ENCODE measurements at places on chromosomes 16 and 17. TPM values are rescaled to one million over a fixed set of nuclear protein-coding genes. Genes with fewer than 3 reads are reported as not detected.
A peak's percentile ranks its signal among the peaks of the same experiment; 100 is the strongest.

GRCh38 chr17:17134957-17135333 is 71.2 kb downstream of the PLD6 start:
- no peak overlapping the region for H3K27ac ChIP-seq
- DNase-seq: no peak
- no peaks in the 10 kb centered on the region for H3K27me3 ChIP-seq
- H3K4me3 ChIP-seq: no peak overlapping the region

- H3K4me1 ChIP-seq: no peaks in the 10 kb centered on the region
- no peak overlapping the region for H3K27ac ChIP-seq
- peaks cover 52% of the 10 kb centered on the region for H3K36me3 ChIP-seq
- no peak overlapping the region for H3K4me3 ChIP-seq
Observed at GRCh38 chr17:8503807-8504206, 68.1 kb downstream of the NDEL1 start.

DNA sequence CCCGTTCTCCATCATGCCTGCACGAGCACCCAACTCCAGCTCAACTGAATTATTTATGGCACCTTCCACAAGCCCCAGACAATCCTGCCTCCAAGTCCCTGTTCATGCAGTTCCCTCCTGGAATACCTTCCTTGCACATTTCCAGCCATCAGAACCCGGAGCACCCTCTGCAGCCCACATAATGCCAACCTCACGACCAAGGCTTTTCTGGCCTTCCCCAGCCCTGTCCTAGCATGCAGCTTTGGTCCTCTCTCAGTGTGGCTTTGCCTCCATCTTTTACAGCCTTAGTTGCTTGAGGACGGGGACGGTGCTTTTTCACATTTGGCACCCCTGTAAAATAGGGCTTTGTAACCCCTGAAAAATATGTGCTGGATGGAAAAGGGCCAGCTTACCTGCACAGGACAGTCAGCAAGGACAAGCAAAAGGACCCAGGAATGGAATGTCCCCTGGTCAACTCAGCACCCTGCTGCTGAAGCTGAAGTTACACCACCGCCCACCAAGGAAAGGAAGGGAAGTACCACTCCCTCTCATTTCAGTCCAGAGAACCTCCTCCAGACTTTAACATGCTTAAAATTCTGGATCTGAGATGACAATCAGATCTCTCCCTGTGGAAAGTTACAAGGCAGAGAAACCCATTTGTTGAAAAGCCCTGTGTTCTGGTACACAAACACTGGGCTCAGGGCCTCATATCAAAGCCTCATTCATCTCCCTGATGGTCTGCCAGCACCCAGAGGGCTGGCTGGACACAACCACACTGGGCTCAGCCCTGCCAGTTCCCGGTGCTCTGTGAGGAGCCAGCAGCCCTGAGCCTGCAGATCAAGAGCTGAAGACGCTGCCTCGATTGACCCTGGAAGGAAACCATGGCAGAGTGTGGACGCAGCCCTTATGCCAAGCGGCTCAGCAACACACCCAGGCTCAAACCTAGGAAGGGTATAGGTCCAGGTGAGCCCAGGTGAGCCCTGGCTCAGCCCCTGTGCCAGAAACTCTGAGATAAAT is 2.9 kb downstream of the SLC39A11 start:
- H3K27me3 ChIP-seq: no peaks in the 10 kb centered on the region
- H3K36me3 ChIP-seq: peaks cover 18% of the 10 kb centered on the region
- peak overlapping the region; percentile 31 for H3K27ac ChIP-seq
- peaks cover 31% of the 10 kb centered on the region for H3K4me1 ChIP-seq

GRCh38 chr16:69939821-69940585 is 11.1 kb upstream of the CLEC18A start:
- peaks cover 24% of the 10 kb centered on the region for H3K36me3 ChIP-seq
- no peak overlapping the region for H3K4me3 ChIP-seq
- no peak for DNase-seq
- H3K27ac ChIP-seq: no peak overlapping the region
- peaks cover 8% of the 10 kb centered on the region for H3K4me1 ChIP-seq

DNA sequence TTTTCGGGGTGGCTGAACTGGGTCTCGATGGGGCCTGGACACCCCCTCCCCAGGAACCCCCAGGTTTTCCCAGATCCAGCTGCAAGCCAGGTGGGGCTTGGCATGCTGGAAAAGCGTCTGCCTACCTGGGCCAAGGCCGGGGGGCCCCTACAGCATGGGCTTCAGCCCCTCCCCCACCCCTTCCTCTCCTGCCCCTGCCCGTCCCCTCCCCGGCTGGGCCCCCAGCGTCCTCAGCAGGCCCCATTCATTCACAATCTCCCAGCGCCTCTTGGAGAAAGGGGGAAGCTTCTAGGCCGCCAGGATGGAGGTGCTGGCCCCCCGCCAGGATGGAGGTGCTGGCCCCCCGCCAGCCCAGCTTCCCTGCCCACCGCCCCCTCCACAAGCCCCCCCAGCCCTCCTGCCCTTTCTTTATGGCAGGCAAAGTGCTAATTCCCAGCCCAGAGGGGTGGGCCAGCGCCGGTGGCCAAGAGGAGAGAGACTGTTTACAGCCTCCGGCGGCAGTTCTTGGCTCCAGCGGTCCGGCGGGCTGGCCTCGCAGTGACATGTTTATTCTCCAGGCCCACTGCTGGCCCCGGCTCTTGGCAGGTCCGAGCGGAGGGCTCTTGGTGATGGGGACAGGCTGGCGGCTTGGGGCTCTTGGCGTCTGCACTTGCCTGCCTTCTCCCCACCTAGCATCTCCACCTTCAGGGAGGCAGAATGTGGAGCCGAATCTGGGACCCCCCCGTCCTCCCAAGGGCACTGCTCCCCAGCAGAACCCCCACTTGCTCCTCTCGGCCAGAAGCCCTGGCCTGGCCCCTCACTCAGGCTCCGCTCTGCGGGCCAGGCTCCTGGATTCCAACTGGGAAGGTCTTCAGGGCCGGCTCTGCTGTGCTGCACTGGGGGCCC is 94.4 kb upstream of the CIBAR2 start:
- H3K36me3 ChIP-seq: no peaks in the 10 kb centered on the region
- DNase-seq: no peak
- H3K4me1 ChIP-seq: peaks cover 74% of the 10 kb centered on the region
- H3K27ac ChIP-seq: no peak overlapping the region
- H3K27me3 ChIP-seq: no peaks in the 10 kb centered on the region

DNA sequence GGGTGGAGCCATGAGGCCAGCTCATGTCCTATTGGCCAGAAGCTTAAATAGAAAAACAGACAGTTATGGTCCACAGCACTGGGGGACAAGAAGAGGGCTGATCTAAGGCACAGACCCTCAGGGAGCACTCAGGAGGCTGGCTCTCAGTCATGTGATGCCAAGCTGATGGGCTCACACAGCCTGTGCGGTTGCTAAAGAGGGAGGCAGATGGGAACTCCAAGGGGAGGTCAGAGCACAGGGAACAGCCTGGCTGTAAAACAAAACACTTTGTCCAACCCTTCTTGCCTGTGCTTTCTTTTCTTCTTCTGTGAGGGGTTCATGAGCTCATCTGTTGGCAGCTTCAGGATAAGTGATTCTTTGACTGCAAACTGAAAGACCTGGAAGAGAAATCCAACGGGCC is 27.2 kb downstream of the CNTNAP1 start:
- no peaks in the 10 kb centered on the region for H3K27me3 ChIP-seq
- H3K36me3 ChIP-seq: peaks cover 64% of the 10 kb centered on the region
- no peaks in the 10 kb centered on the region for H3K4me1 ChIP-seq
- no peak overlapping the region for H3K27ac ChIP-seq
- H3K4me3 ChIP-seq: no peak overlapping the region

DNA sequence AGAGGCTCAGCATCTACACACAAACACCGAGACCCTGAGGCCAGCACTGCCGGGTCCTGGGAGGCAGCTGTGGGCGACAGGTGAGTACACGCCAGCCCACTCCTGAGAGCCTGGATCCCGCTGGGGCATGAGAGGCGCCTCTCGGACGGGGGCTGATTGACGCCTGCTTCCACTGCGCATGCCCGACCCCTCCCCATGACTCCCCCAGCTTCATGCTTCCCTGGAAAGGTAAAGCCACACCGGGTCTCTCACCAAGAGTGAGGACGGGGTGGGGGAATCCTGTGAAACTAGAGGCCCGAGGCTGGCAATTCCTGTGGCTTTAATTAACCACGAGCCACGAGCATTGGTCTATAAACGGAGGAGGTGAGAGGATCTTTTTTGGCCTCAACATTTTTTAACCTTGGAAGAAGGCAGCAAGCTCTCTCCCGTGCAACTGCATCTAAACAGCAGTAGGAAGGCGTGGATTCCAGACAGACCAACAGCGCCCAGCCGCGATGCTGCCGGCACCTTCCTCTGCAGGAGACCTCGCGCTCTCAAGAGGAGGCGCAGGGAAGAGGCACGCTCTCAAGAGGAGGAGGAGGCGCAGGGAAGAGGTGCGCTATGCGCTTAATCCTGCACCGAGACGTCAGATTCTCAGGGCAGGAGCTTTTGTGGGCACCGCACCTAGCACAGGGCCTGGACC is 71.8 kb upstream of the METRNL start:
- no peak overlapping the region for H3K4me3 ChIP-seq
- peaks cover 11% of the 10 kb centered on the region for H3K4me1 ChIP-seq
- no peaks in the 10 kb centered on the region for H3K27me3 ChIP-seq
- H3K27ac ChIP-seq: no peak overlapping the region
- no peak for DNase-seq
- H3K36me3 ChIP-seq: peaks cover 6% of the 10 kb centered on the region

The PPP1R1B gene
- total RNA-seq: 4.5 TPM

GRCh38 chr17:16217002-16217635 is at the start of gene PIGL:
TSS of gene PIGL (plus strand) at chr17:16217210. CDS start at chr17:16217227, 17 bp downstream.
- H3K27ac ChIP-seq: peak within 1 kb of the TSS; percentile 96
- peak within 1 kb of the TSS; percentile 95 for H3K4me3 ChIP-seq
- peaks cover 42% of the 10 kb centered on the region for H3K4me1 ChIP-seq
- DNase-seq: peak; percentile 93
- no peaks in the 10 kb centered on the region for H3K27me3 ChIP-seq
- H3K36me3 ChIP-seq: no peaks in the 10 kb centered on the region

The CMTM2 gene
- total RNA-seq: not detected

DNA sequence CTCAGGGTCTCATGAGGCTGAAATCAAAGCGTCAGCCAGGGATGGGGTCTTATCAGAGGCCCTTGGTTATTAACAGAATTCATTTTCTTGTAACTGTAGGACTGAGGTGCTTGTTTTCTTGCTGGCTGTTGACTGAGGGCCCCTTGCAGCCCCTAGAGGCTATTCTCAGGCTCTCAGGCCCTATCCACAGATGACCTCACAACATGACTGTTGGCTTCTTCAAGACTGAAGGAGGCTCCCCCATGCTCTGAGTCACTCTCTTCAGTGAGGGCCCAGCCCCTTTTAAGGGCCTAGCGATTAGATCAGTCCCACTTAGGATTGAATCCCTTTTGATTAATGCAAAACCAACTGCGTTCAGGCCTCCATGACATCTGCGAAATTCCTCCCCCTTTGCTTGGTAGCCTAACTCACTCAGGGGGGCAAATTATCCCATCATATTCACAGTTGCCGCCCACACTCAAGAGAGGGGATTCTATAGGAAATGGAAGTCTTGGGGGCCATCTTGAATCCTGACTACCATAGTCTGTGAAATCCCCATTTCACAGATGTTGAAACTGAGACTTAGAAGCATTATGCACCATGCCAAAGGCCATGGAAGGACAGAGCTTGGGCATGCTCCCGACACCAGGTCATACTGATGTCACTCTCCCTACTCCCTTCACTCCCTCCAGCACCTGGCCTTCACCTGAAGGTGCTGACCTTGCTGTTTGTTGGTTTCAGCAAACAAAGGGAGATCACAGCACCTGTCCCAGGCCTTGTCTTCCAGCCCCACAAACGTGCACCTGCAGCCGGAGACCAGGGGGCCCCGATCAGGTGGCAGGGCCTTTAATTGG is 592.3 kb downstream of the MAF start:
- H3K27ac ChIP-seq: no peak overlapping the region
- H3K36me3 ChIP-seq: no peaks in the 10 kb centered on the region

The GDPD1 gene
- total RNA-seq: 3.3 TPM

GRCh38 chr16:87493608-87494280 is 920 bp upstream of the ZCCHC14 start:
- H3K27me3 ChIP-seq: no peaks in the 10 kb centered on the region
- H3K27ac ChIP-seq: peak overlapping the region; percentile 79
- no peaks in the 10 kb centered on the region for H3K36me3 ChIP-seq
- peaks cover 39% of the 10 kb centered on the region for H3K4me1 ChIP-seq
- H3K4me3 ChIP-seq: peak overlapping the region; percentile 82

GRCh38 chr17:55093353-55093752 is 124.8 kb downstream of the STXBP4 start:
- DNase-seq: no peak
- H3K4me3 ChIP-seq: no peak overlapping the region
- no peaks in the 10 kb centered on the region for H3K27me3 ChIP-seq
- peaks cover 19% of the 10 kb centered on the region for H3K4me1 ChIP-seq
- H3K27ac ChIP-seq: peak overlapping the region; percentile 48
- no peaks in the 10 kb centered on the region for H3K36me3 ChIP-seq

The CD300H gene
- total RNA-seq: not detected

- H3K36me3 ChIP-seq: no peaks in the 10 kb centered on the region
- H3K4me3 ChIP-seq: no peak overlapping the region
- no peaks in the 10 kb centered on the region for H3K4me1 ChIP-seq
- no peak overlapping the region for H3K27ac ChIP-seq
- no peak for DNase-seq
- no peaks in the 10 kb centered on the region for H3K27me3 ChIP-seq
Observed at GRCh38 chr16:65342231-65342866, 220.5 kb upstream of the CDH11 start.

- H3K27me3 ChIP-seq: no peaks in the 10 kb centered on the region
- DNase-seq: no peak
- H3K27ac ChIP-seq: no peak overlapping the region
- H3K36me3 ChIP-seq: peaks cover 6% of the 10 kb centered on the region
- H3K4me3 ChIP-seq: no peak overlapping the region
Observed at GRCh38 chr16:27364493-27365141, 37.4 kb upstream of the IL21R start.

DNA sequence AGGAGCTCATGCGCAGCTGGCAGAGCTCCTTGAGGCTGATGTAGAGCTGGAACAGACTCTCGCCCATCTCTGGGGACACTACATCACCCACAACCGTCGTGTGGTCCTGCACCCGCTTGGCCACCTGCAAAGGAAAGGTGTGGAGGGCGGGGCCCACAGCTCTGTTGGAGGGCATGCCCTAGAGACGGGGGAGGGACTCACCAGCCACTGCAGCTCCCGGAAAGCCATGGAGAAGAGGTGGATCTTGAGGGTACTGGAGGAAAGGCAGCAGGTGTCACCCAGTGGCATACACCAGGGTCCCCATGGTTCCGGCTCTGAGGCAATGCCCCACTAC is 8.6 kb downstream of the UNC13D start:
- no peaks in the 10 kb centered on the region for H3K4me1 ChIP-seq
- H3K27ac ChIP-seq: no peak overlapping the region
- no peak for DNase-seq
- H3K36me3 ChIP-seq: no peaks in the 10 kb centered on the region

- no peak overlapping the region for H3K4me3 ChIP-seq
- no peak overlapping the region for H3K27ac ChIP-seq
- H3K4me1 ChIP-seq: no peaks in the 10 kb centered on the region
- no peaks in the 10 kb centered on the region for H3K36me3 ChIP-seq
Observed at GRCh38 chr17:56157845-56158244, 4.6 kb downstream of the ANKFN1 start.

The MYH1 gene
- not detected for total RNA-seq
